Activated T-cell treated with anti-CD3 and anti-CD28 coated beads for 24 hours (primary cell): ENCODE measurements at places on chromosomes 12 and 14.
A peak's percentile ranks its signal among the peaks of the same experiment; 100 is the strongest.

DNA sequence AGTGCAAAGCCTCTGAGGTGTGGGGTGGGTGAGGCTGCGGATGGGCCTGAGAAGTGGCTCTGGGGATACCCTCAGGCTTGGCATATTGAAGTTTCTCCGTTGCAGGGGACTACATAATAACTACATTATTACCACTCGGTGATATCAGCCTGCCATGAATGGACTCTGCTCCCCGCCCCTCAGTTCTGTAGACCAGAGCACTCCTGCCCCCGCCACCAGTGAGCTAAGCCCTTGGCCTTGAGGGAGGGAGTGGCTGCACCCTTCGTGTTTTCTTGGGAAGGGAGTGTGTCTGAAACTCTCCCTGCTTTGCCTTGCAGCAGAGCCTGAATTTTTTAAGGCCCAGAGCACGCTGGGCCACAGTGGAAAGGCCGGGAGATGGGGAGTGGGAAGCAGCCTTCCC, 1.7 kb downstream of the ORAI1 start:
- no peak for DNase-seq

GRCh38 chr12:93766796-93767523, 89.8 kb downstream of the CRADD start:
- DNase-seq, result peak; percentile 11

- DNase-seq, result no peak
Measured at GRCh38 chr12:13144266-13144828, 40.9 kb upstream of the GSG1 start.

DNA sequence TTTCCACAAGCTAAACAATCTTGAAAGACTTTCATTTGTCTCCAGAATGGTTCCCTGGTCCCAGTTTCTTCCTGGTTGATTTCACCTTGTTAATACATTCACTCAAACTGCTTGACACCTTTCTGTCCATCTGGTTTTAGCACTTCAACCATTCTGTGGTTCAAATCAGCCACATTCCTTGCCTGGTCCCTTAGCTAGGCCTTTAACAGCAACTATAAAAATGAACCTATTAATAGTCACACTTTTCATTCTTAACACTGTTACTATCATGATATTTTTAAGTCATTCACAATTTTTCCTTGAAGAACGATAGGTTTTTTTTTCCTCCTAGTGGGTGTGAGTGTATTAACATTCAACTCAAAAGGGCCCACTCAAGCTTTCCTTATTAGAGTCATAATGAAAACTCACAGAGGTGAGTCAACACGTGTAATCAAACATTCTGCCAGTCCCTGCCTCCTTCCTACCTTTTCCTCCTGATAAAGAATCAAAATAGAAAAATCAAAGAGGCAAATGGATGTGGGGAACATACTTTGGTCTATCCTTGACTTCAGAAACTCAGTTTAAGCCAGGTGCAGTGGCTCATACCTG, 34.4 kb upstream of the CCNT1 start:
- DNase-seq, result no peak

GRCh38 chr14:34582117-34582680, 42.7 kb upstream of the EAPP start:
- no peak for DNase-seq

DNA sequence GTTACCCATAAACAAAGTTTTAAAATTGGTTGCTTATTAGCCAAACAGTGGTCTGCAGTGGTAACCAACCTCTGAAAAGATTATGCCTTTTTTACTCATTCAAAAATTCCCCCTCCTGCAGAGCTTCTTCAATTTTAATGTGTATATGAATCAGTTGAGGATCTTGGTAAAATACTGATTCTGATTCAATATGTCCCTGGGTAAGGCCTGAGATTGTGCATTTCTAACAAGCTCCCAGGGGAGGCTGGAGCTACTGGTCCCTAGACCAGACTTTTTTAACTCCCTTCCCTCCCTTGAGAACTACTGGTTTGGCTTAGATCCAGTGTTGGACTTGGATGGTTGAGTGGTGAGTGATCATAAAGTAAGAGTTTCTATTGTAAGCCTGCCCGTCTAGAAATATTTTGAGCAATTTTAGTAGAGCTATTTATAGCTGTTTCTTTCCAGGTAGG, 90.2 kb downstream of the FUT8 start:
- DNase-seq, result no peak

- no peak for DNase-seq
Measured at GRCh38 chr12:24398605-24399004, 449.1 kb upstream of the SOX5 start.

- DNase-seq, result peak; percentile 26
Measured at GRCh38 chr12:45216230-45216982, 511 bp downstream of the ANO6 start.

DNA sequence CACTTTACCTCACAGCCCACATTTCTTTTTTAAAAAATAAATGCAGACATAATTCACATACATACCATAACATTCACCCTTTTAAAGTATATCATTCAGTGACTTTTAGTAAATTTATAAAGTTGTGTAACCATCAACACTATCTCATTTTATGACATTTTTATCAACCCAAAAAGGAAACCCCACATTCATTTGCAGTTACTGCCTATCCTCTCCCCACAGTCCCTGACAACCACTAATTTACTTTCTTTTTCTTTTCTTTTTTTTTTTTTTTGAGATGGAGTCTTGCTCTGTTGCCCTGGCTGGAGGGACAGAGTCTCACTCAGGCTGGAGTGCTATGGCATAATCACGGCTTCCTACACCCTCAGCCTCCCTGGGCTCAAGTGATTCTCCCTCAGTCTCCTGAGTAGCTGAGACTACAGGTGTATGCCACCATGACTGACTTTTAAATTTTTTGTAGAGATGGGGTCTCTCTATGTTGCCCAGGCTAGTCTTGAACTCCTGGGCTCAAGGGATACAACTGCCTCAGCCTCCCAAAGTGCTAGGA, 1.5 kb upstream of the EP400 start:
- no peak for DNase-seq

DNA sequence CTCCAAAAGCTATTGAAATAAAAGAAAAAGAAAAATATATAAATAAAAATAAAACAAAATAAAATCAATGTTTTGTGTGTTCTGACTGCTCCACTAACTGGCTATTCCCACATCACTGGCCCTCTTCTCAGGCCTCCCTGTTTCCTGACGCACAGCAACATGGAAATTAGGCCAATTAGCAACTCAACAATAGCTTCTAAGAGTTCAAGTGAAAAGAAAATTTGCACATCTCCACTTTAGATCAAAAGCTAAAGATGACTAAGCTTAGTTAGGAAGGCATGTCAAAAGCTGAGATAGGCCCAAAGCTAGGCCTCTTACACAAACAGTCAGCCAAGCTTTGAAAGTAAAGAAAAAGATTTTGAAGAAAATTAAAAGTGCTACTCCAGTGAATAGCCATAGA, 200.8 kb downstream of the DUSP6 start:
- DNase-seq, result no peak

- no peak for DNase-seq
Measured at GRCh38 chr12:98646294-98647090, 1.4 kb downstream of the APAF1 start.

DNA sequence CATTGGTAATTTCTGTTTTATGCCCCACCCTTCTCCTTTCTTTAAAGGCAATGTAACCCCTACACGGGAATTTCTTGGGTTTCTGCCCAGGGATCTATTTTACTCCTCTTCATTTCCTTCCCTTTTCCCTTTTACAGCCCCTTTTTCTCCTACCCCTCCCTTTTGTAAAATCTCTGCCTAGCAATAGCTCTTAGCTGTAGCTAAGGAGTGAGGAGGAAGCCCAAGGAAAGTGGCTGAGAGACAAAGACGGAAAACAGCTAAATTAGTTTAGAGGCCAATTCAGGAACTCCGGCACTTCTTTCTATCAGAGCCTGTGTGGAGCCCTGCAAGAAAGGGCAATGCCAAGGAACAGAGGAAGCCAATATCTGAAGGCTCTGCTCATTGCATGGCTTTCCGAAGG, 40.3 kb downstream of the SOCS2 start:
- DNase-seq, result no peak

GRCh38 chr12:102232036-102232435, 34.4 kb upstream of the PMCH start:
- DNase-seq, result no peak

DNA sequence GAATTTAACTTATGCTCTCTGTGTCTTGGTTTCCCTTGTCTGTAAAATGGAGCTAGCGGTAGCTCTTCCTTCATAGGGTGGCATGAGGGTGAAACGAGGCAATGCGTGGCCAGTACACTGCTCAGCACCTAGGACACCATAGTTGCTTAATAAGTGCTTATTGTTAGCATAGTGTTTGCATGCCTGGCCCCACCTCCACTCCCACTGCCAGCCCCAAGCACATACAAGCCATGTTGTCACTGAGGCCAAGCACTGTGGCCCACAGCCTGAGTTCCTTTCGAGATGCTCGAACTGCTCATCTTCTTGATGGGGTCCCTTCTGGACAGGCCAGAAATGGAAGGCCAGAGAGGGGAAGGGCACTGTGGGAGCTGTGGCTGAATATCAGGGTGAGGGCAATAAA, 839 bp downstream of the FICD start:
- no peak for DNase-seq

DNA sequence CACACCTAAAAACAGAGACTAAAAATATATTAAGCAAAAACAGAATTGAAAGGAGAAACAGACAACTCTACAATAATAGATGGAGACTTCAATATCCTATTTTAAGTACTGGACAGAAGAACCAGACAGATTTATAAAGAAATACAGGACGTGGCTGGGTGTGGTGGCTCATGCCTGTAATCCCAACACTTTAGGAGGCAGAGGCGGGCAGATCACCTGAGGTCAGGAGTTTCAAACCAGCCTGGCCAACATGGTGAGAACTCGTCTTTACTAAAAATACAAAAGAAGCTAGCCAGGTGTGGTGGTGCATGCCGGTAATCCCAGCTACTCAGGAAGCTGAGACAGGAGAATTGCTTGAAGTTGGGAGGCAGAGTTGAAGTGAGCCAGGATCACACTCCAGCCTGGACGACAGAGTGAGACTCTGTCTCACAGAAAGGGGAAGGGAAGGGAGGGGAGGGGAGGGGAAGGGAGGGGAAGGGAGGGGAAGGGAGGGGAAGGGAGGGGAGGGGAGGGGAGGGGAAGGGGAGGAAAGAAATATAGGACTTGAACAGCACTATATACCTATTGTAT, 53.0 kb downstream of the CDK17 start:
- no peak for DNase-seq

GRCh38 chr12:64891629-64892028, 67.2 kb downstream of the TBC1D30 start:
- DNase-seq, result no peak

DNA sequence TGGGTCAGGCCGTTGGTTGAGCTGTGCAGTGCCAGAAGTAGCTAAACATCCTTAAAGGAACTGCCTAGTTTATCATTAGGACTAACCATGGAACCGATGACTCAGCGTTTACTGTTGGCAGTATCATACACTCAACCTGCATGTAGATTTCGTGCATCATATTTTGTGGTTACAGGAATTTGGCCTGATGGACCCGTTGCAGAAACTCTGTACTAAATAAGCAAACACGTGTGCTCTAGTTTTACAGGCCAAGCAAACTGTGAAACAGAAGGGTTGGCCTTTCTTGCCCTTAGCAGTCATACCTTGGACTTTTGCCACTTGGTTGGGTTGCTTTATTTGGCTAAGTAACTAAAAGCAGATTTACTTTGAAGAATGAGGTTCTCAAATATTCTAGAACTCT, 35.6 kb downstream of the DGLUCY start:
- no peak for DNase-seq

GRCh38 chr12:46266382-46266791, 2.5 kb downstream of the SLC38A1 start:
- DNase-seq, result no peak

DNA sequence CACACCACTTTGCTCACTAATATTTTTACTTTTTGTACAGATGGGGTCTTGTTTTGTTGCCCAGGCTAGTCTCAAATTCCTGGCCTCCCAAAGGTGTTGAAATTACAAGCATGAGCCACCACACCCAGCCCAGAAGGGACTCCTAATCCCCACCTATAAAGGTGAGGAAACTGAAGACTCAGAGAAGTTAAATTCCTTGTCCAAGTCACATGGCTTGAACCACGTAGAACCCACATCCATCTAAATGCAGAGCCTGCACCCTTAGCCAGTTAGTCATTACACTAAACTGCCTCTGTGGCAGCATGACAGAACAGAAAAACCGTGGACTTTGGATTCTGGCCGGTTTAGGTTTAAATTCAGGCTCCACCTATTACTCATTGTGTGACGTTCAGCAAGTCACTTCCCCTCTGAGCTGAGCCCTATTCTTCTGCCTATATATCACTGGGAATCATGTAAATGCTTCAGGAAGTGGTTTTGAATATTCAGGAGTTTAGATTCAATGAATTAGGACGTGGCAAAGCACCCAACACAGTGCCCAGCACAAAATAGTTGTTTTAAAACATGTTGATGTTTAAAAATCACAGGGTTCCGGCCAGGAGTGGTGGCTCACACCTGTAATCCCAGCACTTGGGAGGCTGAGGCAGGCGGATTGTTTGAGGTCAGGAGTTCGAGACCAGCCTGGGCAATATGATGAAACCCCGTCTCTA, 3.0 kb upstream of the CORO1C start:
- no peak for DNase-seq
